ENCODE measurements at places on chromosomes 6 and 20. TPM values are rescaled to one million over a fixed set of nuclear protein-coding genes. Genes with fewer than 3 reads are reported as not detected.

DNA sequence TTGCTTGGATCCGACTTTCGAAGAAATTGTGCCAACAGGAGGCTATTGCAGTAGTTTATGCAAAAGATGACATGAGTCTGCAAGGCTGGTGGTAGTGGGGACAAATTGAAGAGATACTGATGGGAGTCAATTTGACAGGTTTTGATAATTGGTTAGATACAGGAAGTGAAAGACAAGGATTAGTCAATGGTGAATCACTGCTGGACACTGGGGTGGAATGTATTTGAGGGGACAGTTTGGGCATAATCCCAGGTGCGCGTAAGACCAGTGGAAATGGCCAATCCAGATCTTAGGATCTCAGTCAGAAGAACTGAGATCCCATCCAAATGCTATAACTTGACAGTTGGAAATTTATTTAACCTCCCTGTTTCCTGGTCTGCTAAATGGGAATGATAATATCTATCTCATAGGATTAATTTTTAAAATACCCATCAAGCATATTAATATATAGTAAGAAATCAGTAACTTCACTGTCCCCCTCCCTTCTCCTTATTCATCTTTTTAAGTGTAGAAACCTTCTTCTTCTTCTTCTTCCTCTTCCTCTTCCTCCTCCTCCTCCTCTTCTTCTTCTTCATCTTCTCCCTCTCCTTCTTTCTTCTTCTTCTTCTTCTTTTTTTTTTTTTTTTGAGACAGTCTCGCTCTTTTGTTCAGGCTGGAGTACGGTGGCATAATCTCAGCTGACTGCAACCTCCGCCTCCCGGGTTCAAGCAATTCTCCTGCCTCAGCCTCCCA, 30.9 kb upstream of the ERVFRD-1 start:
- no peaks in the 10 kb centered on the region for H3K27me3 ChIP-seq
- H3K27ac ChIP-seq, result no peak overlapping the region
- H3K36me3 ChIP-seq, result no peaks in the 10 kb centered on the region
- DNase-seq, result no peak

- H3K36me3 ChIP-seq, result no peaks in the 10 kb centered on the region
- H3K27me3 ChIP-seq, result no peaks in the 10 kb centered on the region
- no peak overlapping the region for H3K4me3 ChIP-seq
- DNase-seq, result no peak
- H3K27ac ChIP-seq, result no peak overlapping the region
- no peaks in the 10 kb centered on the region for H3K4me1 ChIP-seq
These were observed 189.7 kb downstream of the PACRG start for GRCh38 chr6:162917506-162917905.

DNA sequence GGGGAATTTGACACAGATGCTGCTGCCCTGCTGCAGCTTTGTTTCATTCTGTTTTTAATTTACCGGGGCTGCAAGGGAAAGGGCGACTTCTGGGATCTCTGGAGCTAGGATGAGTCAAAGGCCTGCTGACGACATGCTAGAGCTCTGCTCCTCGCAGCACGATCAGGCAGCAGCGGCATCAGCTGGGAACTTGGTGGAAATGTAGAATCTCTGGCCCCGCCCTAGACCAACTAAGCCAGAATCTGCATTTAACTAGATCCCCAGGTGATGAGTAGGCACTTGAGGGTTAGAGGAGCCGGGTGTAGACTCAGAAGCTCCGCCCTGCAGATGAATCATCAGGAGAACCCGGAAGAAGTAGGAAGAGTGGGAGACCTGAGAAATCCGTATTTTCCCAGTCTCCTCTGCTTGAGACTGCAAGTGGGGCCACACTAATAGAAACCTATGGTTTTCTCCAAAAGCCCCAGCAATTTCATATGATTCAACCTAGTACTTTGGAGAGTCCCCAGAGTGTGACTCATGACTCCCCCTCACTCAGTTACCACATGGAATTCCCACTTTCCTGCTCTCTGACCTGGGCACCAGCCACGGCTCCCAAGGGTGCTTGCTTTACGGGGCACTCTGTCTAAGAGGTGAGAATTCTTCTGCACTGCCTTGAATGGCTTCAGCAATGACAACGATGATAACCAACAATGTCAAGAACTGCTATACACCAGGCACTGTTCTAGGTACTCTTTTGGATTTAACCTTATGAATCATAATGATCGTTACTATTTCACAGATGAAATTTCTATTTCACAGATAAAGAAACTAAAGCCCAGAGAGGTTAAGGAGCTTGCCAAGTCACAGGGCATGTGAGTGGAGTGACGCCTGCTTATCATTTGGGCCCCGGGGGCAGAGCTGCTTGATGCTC, 18.1 kb downstream of the TUBB2B start:
- H3K4me1 ChIP-seq, result peaks cover 38% of the 10 kb centered on the region
- no peak for DNase-seq
- H3K27ac ChIP-seq, result peak overlapping the region; percentile 4
- no peak overlapping the region for H3K4me3 ChIP-seq
- no peaks in the 10 kb centered on the region for H3K27me3 ChIP-seq
- H3K36me3 ChIP-seq, result no peaks in the 10 kb centered on the region

The TPX2 gene
- total RNA-seq, result 0.59 TPM

The RCAN2 gene
- total RNA-seq, result 6.6 TPM

GRCh38 chr6:169396554-169397163, 143.0 kb upstream of the THBS2 start:
- H3K4me1 ChIP-seq, result no peaks in the 10 kb centered on the region
- H3K4me3 ChIP-seq, result no peak overlapping the region
- H3K27me3 ChIP-seq, result no peaks in the 10 kb centered on the region
- H3K36me3 ChIP-seq, result no peaks in the 10 kb centered on the region

- DNase-seq, result no peak
- H3K27ac ChIP-seq, result no peak overlapping the region
- H3K27me3 ChIP-seq, result no peaks in the 10 kb centered on the region
- no peaks in the 10 kb centered on the region for H3K36me3 ChIP-seq
- H3K4me3 ChIP-seq, result no peak overlapping the region
These were observed 330.8 kb downstream of the PRL start for GRCh38 chr6:21965953-21966539.

GRCh38 chr20:64266988-64267387, 11.4 kb downstream of the PCMTD2 start:
- H3K27ac ChIP-seq, result no peak overlapping the region
- H3K4me3 ChIP-seq, result no peak overlapping the region
- no peaks in the 10 kb centered on the region for H3K27me3 ChIP-seq
- no peaks in the 10 kb centered on the region for H3K36me3 ChIP-seq
- no peaks in the 10 kb centered on the region for H3K4me1 ChIP-seq

Data from tibial nerve (tissue), 4 donors.